ENCODE measurements at places on chromosomes 2 and 18.

- no peak for DNase-seq
Observed at GRCh38 chr2:152200565-152201465, 25.3 kb upstream of the STAM2 start.

- no peak for DNase-seq
Observed at GRCh38 chr2:196233805-196234475, 62.6 kb upstream of the STK17B start.

GRCh38 chr18:46668694-46669093 lies 11.7 kb upstream of the LOXHD1 start:
- no peak for DNase-seq

DNA sequence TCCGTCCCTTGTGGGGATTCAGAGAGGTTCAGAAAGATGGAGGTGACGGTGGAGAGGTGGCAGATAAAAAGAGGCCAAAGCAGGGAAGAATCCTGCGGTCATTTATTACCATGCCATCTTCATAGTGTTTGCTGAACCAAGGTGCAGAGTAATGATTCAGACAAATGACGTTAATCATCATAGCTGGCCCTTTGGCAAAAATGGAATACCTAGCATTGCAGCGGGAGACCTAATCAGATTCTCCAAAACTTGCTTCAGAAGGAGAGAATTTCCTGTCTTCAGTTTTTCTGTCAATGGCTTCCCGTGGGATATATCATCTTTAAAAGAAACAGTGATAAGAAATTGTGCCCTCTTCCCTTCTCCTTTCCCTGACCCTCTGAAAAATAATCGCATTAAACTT lies 175.4 kb downstream of the PTGR3 start:
- no peak for DNase-seq

DNA sequence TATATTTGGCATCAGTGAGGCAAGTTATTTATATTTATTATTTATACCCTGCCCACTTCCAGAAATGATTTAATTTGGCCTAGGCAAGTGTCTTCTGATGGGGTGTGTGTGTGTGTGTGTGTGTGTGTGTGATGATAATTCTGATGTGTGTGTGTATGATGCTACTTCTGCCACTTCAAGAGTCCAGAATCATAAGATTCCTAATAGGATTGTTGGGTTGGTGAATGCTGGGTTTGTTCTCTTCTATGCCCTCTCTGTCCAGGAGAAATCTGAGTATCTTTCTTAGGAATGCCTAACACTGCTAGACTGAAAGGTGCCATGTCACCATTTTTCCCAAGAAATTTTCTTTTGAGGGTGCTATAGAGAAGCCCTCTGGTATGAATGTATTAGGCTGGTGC lies 122.5 kb downstream of the SPTBN1 start:
- DNase-seq: no peak

DNA sequence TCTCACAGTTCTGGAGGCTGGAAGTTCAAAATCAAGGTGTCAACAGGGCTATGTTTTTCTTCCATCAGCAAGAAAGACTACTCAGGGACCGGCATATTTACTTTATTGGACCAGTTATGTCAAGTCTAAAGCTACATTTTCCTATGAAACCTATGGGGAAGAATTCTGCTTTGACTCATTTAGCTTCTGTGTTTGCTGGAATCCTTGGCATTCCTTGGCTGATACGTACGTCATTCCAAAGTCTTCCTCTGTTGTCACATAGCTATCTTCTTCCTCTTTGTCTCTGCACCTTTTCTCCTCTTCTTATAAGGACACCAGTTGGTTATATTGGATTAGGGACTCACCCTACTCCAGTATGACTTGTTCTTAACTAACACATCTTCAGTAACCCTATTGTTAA lies 137.4 kb upstream of the FBXO11 start:
- no peak for DNase-seq

GRCh38 chr2:197024206-197024605 lies 97.7 kb upstream of the PGAP1 start:
- DNase-seq: no peak

DNA sequence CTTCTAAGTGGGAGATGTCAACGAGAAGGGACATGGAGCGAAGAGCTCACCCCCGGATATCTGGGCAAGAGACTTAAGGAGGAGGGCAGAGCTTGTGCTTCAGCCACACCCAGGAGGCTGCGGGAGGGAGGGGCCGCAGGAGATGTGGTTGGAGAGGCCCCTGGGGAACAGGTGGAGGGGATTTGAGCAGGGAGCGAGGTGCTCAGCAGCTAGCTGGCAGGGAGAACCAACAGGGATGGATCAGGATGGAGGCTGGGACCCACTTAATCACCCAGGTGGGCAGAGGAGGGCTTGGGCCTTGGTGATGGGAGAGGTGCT lies 78.3 kb downstream of the MBP start:
- no peak for DNase-seq

DNA sequence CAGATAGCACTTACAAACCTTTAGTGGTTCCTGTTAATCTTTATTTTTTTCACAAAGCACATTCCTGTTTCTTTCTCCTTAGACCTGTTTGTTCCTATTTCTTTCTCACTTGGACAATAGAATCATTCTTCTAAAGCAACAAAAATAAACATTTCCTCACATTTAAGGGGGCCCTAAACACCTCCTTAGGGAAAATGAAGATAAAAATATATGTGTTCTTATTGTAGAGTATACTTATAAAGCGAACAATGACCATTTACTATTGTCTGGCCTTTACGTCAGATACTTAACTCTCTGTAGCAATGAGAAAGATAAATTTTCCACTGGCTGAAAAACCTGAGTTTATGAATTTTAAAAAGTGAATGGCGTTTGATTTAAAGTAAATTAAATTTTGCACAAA lies 234.6 kb downstream of the TCF4 start:
- DNase-seq: no peak

GRCh38 chr2:236972491-236973342 lies 113.0 kb upstream of the COPS8 start:
- DNase-seq: no peak

DNA sequence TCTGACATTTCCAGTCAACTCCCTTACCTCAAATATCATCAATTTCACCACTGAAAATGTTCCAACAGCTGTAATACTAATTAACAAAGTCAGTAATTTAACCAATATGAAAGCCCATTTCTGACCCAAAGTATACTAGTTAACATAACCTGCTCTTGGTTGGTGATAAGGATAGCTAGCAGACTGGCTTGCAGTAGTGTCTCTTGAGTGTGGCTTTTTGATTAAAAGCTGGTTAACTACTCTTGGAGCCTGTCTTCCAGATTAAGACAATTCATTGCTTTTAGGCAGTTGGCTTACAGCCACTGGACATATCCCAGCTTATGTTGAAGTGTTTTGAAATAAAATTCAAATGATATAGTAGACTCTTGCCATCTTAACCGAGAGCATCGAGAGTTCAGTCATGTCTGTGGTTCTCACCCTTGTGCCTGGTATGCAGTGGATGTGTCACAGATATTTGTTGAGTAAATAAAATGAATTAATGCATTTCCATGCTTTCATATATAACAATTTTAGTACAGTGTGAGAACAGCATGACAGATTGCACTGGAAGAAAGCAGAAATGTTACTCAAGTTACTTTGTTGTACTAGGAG lies 158.1 kb downstream of the TANC1 start:
- no peak for DNase-seq

DNA sequence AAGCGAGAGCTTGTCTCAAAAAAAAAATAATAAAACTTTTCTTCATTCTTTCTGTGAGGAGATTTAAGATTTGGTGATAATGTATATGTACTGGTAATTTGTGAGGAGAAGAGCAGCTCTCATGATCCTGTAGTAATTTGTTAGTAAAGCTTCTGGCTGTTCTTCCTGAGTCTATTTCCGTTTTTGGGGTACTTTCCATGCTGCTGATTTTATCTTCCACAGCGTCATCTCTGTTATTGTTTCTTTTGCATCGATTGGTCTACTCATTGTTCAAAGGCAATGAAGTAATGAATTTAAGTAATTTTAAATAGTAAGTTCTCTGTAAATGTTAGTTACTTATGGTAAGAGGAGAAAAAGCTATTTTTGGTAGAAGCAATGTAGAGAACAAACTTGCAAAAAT lies 12.0 kb downstream of the NDUFAF7 start:
- no peak for DNase-seq

- no peak for DNase-seq
Observed at GRCh38 chr2:95289253-95289652, 7.9 kb upstream of the KCNIP3 start.

DNA sequence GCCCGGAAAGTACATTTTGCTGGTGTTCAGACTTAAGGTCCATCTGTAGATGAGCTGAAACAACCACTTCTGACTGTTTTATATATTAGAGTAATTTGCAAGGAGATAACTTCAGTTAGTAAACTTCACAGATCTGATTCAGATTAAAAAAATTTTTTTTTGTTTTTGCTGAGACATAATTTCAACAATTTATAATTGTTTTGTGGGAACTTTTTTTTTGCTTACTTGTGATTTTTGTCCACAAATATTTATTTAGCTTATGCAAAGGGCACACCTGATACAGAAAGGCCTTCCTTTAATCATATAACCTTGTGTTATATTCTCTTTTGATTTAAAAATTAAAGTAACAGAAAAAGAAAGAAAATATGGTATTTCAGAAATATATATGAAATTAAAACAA lies 9.6 kb upstream of the SCN9A start:
- DNase-seq: no peak

GRCh38 chr18:36737316-36737715 lies 91.5 kb downstream of the TPGS2 start:
- no peak for DNase-seq

DNA sequence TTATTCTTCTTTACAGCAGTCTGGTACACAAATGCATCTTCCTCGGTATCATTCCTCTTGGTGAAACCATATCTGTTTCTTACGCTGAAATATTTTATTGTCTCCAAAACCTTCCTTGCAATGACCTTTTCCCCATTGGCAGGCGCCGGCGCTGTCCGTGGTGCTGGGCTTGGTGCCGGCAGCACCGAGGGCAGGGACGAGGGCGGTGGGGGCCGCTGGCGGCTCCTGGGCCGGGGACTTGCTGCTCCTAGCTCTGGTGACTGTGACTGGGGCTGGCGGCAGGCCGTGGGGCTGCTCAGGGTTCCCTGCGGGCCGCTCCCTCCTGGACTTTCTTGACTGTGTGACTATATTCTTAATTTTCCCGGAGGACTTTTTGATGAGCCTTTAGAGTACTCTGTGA lies 72.5 kb downstream of the GPR39 start:
- no peak for DNase-seq

DNA sequence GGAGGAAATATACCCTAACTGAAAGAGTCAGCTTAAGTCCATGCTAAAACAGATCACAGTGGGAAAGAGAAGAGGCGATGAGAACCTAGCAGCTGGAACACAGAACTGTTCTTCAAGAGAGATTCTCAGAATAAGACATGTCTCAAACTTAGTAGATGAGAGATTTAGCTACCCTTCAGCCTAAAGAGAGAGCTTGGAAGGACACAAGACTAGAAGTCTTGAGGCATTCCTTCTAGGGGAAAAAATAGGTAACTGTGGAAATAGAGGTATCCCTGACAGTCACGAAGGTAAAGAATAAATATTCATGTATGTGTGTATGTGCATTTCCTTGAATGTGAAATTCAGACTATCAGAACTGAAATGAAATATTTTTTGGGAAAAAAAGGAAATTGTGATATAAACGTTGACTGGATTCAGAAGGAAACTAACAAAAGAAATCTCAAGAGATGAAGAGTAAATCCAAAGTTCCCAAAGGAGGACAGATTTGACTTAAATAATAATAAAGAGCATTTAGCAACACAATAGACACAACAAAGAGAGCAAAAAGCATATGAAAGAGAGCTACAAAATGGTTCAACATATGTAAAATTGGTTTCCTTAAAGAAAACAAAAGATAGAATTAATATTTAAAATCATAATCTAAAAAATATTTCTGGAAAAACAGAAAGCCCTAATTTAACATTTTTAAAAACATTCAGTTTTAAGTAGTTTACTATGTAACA lies 258.7 kb downstream of the LRP1B start:
- DNase-seq: no peak

DNA sequence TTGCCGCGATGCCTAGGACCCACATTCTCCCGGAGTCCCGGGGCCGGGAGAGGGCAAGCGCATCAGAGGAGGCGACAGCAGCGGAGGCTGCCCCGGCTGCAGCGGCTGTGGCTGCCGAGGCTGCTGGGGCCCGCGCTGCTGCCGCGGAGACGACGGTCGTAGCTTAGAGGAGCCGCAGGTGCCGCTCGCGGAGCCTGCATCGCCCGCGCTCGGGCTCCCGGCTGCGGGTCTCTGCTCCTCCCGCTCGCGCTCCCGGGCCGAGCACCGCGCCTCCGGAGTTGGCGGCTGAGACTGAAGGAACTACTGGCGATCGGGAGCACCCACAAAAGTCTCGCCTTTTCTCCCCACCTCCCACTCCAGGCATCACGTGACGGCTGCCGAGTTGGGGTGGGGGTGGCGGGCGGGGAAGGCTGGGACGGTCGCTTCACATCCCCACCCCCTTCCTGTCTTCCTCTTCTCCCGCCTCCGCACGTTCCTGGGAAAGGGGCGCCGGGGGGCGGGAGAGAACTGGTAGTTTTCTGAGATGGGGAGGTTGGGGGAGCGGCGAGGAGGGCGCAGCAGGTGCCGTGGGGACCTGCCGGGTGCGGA lies at the start of gene LYPD1:
Gene LYPD1 (minus strand): TSS at position 298 of the 588 bp plus-strand sequence. CDS start 273 bp downstream, at position 25.
- no peak for DNase-seq

DNA sequence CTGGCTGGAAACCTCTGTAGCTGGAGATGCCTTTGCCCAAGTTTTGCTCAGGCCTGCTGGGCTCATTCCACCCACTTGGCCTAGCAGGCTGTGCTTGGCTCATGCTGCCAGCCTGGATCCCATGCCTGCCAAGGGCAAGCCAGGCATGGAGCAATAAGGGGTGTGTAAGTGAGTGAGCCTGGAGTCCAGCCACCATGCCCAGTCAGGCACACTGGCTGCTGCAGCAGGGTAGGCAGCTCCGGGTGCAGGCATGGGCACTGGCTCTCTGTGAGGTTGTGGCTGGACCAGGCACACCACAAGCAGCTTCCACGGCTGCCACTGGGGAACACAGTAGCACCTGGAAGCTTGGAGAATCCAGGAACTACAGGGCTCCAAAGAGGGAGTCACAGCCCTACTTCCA lies 147.7 kb upstream of the HS6ST1 start:
- DNase-seq: no peak

DNA sequence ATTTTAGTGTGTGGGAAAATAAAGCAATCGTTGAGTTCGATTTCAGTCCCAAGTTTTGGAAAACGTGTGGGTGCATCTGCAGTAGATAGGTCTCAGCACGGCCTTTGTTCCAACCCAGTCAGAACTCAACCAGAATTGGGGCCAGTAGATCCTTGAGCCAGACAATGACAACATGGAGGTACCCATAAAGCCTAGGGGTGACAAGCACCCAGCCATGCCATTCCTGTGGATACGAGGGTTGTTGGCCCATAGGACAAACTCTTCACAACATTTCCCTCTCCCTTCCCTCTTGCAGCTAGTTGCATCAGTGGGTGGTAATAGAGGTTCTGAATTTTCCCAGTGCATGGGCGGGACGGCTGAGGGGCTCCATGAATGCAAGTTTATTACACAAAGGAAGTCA lies 60.1 kb downstream of the ST3GAL5 start:
- no peak for DNase-seq

GRCh38 chr2:128275498-128276045 lies 43.1 kb downstream of the HS6ST1 start:
- no peak for DNase-seq

- DNase-seq: no peak
Observed at GRCh38 chr2:59150217-59150849, 909.2 kb upstream of the FANCL start.

GRCh38 chr2:62099523-62100175 lies 96.3 kb upstream of the B3GNT2 start:
- DNase-seq: peak; percentile 57

GRCh38 chr2:26487192-26487591 lies 9.3 kb upstream of the OTOF start:
- no peak for DNase-seq

GRCh38 chr2:100283724-100284501 lies 38.4 kb downstream of the LONRF2 start:
- DNase-seq: no peak
